ENCODE measurements at places on chromosomes 12 and 14.
A peak's percentile ranks its signal among the peaks of the same experiment; 100 is the strongest.

DNA sequence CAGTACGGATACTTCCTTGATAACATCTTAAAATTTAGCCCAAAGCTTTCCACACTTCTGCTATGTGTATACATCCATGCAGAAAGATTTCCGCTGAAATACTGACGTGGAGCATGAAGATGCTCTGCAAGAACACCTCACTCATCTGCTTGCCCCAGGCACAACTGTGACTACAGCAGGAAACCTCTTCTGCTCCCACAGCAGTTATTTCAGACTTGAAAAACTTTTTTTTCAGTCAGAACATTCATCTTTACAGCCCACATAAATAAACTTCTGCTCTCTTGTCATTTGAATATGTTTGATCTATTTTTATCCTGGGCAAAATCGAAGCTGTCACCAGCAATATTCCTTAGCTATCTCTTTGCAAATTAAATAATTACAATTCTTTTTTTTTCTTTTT, 6.8 kb upstream of the LRIG3 start:
- DNase-seq: no peak

GRCh38 chr12:132109741-132110140, 34.4 kb downstream of the DDX51 start:
- DNase-seq: no peak

DNA sequence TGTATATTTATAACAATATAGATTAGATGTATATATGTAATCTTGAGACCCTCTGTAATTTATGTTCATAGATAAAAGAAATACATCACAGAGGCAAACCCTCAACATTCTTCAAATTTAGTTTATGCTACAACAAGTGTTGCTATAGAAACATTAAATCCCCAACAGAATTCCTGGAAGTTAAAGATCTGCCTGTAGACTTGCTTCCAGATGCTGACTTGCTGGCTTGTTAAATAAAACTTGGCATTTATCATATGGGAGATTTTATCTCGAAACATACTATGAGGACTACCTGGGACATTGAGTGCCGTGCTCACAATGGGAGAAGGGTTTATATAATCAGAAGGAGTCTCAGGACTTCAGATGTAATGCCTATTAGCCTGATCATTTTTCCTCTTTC, 136.3 kb upstream of the PLXNC1 start:
- DNase-seq: no peak

GRCh38 chr12:80681-81190, 14.2 kb downstream of the IQSEC3 start:
- no peak for DNase-seq

DNA sequence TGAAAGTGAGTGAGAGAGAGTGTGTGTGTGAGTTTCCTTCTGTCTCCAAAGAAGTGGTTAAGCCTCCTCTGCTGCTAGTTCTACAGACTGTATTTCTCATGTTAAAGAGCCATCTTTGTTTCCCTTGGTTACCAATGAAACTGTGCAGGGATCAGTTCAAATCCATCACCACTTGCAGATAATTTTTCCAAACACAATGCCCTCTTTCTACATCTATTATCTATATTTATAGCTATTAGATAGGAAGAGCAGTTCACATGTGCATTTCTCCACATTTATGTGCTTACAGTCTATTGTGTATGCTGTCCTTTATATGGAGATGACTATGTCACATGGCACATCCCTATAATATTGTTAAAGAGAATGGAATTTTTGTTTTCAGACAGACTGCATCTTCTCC, 2.2 kb upstream of the DAAM1 start:
- no peak for DNase-seq

DNA sequence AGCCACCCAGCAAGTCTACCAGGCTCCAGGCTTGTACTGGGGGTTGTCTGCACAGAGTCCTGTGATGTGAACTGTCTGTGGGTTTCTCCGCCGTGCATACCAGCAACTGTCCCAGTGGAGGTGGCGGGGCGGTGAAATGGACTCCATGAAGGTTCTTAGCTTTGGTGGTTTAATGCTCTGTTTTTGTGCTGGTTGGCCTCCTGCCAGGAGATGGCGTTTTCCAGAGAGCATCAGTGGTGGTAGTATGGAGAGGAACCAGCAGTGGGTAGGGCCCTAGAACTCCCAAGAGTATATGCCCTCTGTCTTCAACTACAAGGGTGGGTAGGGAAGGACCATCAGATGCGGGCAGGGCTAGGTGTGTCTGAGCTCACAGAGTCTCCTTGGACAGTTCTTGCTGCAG, 303.8 kb downstream of the TMEM121 start:
- DNase-seq: no peak

- DNase-seq: no peak
Observed at GRCh38 chr12:12477532-12477890, 85.2 kb downstream of the DUSP16 start.

GRCh38 chr12:99005601-99006000, 360.5 kb downstream of the APAF1 start:
- no peak for DNase-seq

GRCh38 chr12:51009056-51009440, 17.1 kb downstream of the SLC11A2 start:
- DNase-seq: peak; percentile 53

- DNase-seq: no peak
Observed at GRCh38 chr12:71239731-71240130, 81.9 kb upstream of the TSPAN8 start.

- no peak for DNase-seq
Observed at GRCh38 chr14:104343690-104344640, 205.6 kb downstream of the KIF26A start.

GRCh38 chr14:32078023-32078857, 1.1 kb downstream of the ARHGAP5 start:
- no peak for DNase-seq

- no peak for DNase-seq
Observed at GRCh38 chr14:56532546-56532945, 47.1 kb upstream of the TMEM260 start.

All from activated CD4-positive, alpha-beta T cell treated with anti-CD3 and anti-CD28 coated beads, Interleukin-2, amount 50 U/mL, for 4 hours (primary cell).